ENCODE measurements at places on chromosomes 6 and 20. TPM values are rescaled to one million over a fixed set of nuclear protein-coding genes. Genes with fewer than 3 reads are reported as not detected.

DEFB132 gene
- not detected for total RNA-seq

- no peak for DNase-seq
Measured at GRCh38 chr6:55897346-55897745, 22.0 kb upstream of the BMP5 start.

GRCh38 chr6:96001891-96002575 lies 13.7 kb upstream of the FUT9 start:
- no peak for DNase-seq

DNA sequence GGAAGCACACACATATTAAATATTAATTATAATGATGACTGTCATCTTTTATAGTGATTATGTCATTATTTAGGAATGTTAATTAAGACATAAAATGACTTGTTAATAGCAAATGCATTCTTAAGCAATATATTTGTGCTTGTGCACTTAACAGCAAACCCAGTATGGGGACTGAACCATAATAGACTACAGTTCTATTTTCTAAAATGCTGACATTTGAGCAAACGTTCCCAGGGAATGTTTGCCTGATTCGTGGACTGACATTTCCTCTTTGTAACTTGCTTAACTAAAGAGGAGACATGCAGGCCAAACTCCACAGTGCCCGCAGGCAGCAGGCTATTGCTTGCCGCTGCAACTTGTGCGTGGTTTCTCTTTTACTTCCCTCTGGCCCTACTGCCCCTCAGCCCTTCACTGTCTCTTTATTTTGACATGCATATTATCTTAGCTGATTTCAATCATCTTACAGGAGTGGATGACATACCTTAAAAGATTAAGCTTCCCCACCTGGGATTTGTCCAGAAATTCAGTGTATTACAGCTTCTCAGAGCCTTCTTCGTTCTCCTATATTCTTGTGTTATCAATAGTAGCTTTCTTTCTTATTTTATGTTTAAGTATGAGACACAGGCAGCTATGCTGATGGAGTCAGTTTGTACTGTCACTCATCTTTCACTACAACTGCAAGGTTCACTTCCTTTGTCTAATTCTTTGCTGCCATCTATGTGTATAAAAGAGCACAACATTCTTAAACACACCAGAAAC lies 141.5 kb downstream of the GMDS start:
- peak; percentile 57 for DNase-seq

- no peak for DNase-seq
Measured at GRCh38 chr6:89917216-89917615, 22.9 kb downstream of the GJA10 start.

Data from LHCN-M2 (cell line).